ENCODE measurements at places on chromosomes 4 and X. TPM values are rescaled to one million over a fixed set of nuclear protein-coding genes. Genes with fewer than 3 reads are reported as not detected.

Gene TCEAL1
- 22.8 TPM for total RNA-seq

Gene RHOXF2
- total RNA-seq: not detected

Gene SH3D19
- 48.2 TPM for total RNA-seq

DNA sequence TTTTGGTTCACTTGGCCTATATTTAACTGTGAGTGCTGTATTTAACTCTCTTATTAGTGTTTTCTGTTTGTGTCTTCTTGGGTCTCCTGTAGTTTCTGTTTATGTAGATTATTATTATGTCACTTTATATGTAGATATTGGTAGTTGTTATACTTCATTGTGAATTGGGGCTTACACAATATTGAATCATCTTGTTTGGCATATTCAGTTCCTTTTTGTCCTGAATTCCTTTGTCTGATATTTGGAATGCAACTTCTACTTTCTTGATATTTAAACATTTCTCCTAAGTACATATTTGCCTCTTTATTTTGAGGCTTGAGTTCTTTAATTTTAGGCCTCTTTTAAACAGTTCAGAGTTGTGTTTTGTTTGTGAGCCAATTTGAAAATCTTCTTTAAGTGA lies 544.8 kb upstream of the ADGRL3 start:
- H3K36me3 ChIP-seq: no peaks in the 10 kb centered on the region
- no peaks in the 10 kb centered on the region for H3K27me3 ChIP-seq
- H3K4me3 ChIP-seq: no peak overlapping the region
- no peak for DNase-seq

DNA sequence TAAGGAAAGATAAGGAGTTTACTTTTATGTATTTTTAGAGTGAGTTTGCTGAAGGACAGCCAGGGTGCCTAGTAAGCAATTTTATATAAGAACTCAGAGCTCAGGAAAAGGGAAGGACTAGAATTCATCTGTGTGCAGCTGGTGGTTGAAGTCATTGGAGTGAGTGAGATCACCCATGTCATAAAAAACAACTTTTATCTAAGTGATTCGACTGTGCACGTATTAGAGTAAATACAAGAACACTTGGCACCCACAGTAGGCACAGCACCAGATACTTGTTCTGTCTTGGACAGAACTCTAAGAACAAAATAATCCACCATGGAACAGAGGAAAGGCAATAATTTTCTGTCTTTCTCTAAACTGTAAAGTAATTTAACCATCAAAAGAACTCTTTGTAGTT lies 31.6 kb downstream of the SYNPO2 start:
- no peaks in the 10 kb centered on the region for H3K36me3 ChIP-seq
- H3K27me3 ChIP-seq: no peaks in the 10 kb centered on the region
- H3K27ac ChIP-seq: no peak overlapping the region
- no peak for DNase-seq
- no peak overlapping the region for H3K4me3 ChIP-seq

GRCh38 chr4:41430792-41431191 lies 107.2 kb upstream of the LIMCH1 start:
- 0 out of 2 replicates have a peak overlapping the region, but pooled peaks have one; percentile 1 for H3K27ac ChIP-seq
- no peaks in the 10 kb centered on the region for H3K27me3 ChIP-seq
- peaks cover 15% of the 10 kb centered on the region for H3K4me1 ChIP-seq

DNA sequence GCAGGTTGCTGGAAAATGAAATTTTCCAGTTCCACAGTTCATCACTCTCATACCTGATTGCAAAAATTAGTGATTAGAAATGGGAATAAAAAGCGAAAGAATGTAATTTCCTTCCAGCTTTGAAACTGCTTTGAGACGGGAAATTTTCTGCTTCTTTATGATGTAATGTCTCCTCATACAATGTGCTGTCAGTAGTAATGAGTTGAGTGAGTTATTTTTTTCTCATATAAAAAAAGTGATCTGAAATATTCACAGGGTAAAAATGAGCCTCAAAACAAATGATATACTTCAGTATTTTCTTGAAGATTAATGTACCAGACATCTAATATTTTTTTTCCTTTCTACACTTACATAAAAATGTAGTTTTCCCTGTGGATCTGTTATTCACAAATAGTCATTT lies 179.1 kb upstream of the FAT4 start:
- 0 out of 2 replicates have a peak, but pooled peaks cover 5% of the 10 kb centered on the region for H3K4me1 ChIP-seq
- no peak overlapping the region for H3K27ac ChIP-seq
- DNase-seq: no peak
- H3K36me3 ChIP-seq: no peaks in the 10 kb centered on the region

DNA sequence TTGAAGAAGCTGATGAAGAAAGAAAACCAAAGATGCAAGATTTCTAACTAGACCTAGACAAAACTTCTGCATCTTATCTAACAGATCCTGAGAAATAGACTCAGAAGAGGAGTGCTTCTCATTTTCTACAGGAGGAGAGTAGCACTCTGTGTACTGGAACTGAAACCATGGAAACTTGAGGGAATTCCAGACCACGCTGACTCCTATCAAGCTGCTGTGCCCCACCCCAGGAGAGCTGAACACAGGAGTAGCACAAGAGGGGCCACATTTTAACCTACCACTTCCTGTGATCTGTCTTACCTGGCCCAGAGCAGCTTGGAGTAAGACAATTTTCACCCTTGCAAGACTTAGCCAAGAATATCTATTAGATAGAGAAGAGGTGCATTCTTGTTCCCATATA lies 248.9 kb downstream of the SCFD2 start:
- peak; percentile 67 for DNase-seq
- no peaks in the 10 kb centered on the region for H3K36me3 ChIP-seq
- H3K27me3 ChIP-seq: no peaks in the 10 kb centered on the region
- H3K27ac ChIP-seq: peak overlapping the region; percentile 30
- H3K4me3 ChIP-seq: no peak overlapping the region
